Liver (tissue), 10 donors: ENCODE measurements at places on chromosomes 7 and 10.

GRCh38 chr7:19210893-19211413, 65.7 kb upstream of the FERD3L start:
- no peak for DNase-seq

DNA sequence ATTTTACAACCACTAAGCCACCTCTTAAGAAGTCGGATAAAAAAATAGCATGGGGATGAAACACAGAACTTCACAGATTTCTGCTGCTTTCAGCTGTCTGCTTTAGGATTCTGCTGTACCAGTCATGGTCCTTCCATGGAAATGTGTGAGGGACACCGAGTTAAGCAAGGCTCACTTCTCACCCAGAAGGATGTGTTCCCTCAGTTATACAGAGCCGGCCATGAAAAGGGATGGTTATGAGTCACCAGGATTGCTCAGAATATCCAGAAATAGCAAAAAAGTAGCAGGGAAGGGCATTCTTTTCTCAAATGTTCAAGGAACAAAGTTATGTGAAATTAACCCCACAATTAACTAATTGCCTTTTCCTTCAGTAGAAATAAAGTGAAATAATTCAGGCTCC, 124.4 kb downstream of the AMPH start:
- no peak for DNase-seq

GRCh38 chr7:140745266-140746058, 49.0 kb downstream of the NDUFB2 start:
- DNase-seq, result no peak

DNA sequence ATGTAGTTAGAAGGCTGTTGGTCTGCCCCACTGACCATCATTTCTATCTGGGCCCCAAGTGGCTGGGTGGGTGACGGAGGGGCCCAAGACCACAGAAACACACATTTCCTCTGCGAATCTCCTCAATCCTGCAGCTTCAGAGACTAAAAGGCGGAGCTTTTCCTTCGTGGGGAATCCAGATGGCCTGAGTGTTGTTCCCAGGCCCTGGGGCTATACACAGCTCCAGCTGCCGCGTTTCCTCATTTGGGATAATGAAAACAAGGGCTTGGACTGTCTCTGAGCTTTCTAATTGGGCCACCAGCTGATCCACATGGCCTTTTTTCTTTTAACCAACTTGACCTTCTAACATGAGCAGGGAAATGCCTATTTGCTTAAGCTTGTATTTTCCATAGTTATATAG, 339.9 kb downstream of the CXCL12 start:
- no peak for DNase-seq

GRCh38 chr10:121900443-121901174, 27.2 kb downstream of the ATE1 start:
- no peak for DNase-seq

DNA sequence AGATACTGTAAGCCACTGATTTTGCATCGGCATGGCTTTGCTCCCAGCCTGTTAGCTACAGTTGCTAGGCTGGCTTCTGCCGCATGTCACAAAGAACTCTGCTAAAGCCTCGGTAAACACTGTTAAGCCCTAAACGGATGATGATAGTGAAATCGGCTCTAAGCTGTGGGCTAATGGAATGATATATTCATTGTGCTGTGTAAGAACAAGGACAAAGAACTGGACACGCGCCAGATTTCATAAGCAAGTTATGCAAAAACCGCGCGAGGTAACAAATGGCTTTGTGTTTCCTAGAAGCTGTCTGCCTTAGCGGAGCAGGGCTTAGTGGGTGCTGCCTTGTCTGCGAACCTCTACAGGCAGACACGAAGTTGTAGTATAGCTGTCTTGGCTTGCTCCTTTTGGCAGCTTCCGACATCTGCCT, 331.3 kb upstream of the COBL start:
- DNase-seq, result no peak

GRCh38 chr10:12782537-12782936, 219.0 kb downstream of the CCDC3 start:
- DNase-seq, result peak; percentile 61

DNA sequence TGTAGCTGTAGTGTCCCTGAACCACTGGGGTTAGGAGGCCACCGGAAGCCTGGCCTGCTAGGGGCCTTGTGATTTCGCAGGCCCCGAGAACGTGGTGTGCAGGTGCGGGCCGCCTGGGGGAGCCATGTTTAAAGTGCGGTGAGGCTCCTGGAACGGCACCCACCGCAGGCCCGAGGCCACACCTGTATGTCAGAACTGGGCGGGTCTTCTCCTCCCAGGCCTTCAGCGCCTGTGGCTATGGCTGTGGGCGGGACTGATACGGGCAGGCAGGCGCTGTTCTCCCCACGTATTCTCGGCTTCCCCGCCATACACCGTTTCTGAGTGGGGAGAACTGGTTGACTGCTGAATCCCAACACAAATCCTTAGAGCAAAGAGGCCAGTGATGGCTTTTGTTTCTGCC, 74.8 kb downstream of the DNAJB6 start:
- DNase-seq, result no peak

DNA sequence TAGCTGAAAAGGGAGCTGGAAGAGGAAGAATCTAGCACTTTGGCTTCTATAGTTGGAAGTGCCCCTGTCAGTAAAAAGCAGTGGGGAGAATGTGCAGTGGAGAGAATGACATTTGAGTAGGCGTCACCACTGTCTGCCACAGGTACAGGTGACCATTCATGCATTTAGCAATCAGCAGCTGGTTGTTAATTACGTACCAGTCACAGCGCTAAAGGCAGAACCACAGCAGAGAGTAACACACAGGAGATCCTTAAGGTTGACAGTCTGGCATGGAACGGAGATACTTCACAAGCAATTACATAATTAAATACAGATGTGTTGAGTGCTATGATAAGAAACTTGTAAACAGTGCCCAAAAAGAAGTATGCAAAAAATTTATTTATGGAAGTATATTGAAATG, 24.8 kb downstream of the C10orf67 start:
- no peak for DNase-seq

- DNase-seq, result no peak
Measured at GRCh38 chr10:86191686-86192085, 174.9 kb downstream of the GRID1 start.

GRCh38 chr10:73902351-73902750, 8.6 kb upstream of the PLAU start:
- no peak for DNase-seq

- no peak for DNase-seq
Measured at GRCh38 chr10:62380016-62380415, 5.8 kb downstream of the ZNF365 start.

- DNase-seq, result no peak
Measured at GRCh38 chr10:113562069-113562468, 9.2 kb downstream of the HABP2 start.

GRCh38 chr10:60281792-60282353, 107.8 kb downstream of the ANK3 start:
- DNase-seq, result no peak

GRCh38 chr7:137920637-137921399, 74.0 kb upstream of the DGKI start:
- no peak for DNase-seq
